ENCODE measurements at places on chromosomes 13 and 19.

- peaks cover 32% of the 10 kb centered on the region for H3K4me1 ChIP-seq
- H3K4me3 ChIP-seq = peak overlapping the region; percentile 82
- peak overlapping the region; percentile 91 for H3K27ac ChIP-seq
- DNase-seq = peak; percentile 95
These were observed 10.2 kb downstream of the STAP2 start for GRCh38 chr19:4328243-4328990.

GRCh38 chr19:17648097-17648660 is 40.0 kb downstream of the UNC13A start:
- H3K4me1 ChIP-seq = no peaks in the 10 kb centered on the region
- H3K27me3 ChIP-seq = peaks cover 2% of the 10 kb centered on the region
- H3K4me3 ChIP-seq = no peak overlapping the region
- H3K27ac ChIP-seq = no peak overlapping the region

DNA sequence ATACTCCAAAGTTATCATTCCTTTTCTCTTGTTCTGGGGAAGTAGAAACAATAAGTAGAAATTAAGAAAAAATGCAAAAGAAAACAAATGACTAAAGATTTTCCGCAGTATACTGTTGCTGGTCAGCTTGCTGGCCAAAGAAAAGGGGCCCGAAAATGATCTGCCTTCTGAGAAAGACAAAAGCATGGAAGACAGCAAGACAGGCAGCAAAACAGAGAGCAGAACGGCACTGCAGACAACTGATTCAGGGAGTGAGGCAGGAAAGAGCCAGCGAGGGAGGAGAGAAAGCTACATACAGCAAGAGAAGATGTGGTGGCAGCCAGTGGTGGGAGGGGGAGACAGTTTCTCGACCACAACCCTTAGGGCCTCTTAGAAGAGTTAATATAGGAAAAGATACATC is 5.3 kb upstream of the DOCK9 start:
- no peaks in the 10 kb centered on the region for H3K27me3 ChIP-seq
- H3K36me3 ChIP-seq = peaks cover 9% of the 10 kb centered on the region
- no peak for DNase-seq
- H3K4me1 ChIP-seq = peaks cover 40% of the 10 kb centered on the region

- H3K4me1 ChIP-seq = no peaks in the 10 kb centered on the region
- no peak overlapping the region for H3K27ac ChIP-seq
These were observed 117.6 kb upstream of the MAB21L1 start for GRCh38 chr13:35594096-35594495.

GRCh38 chr19:32816555-32817099 is 52.9 kb downstream of the SLC7A9 start:
- H3K36me3 ChIP-seq = no peaks in the 10 kb centered on the region
- H3K27ac ChIP-seq = no peak overlapping the region
- no peak overlapping the region for H3K4me3 ChIP-seq
- DNase-seq = no peak

- peaks cover 13% of the 10 kb centered on the region for H3K36me3 ChIP-seq
- no peak for DNase-seq
- H3K4me3 ChIP-seq = no peak overlapping the region
These were observed 62.9 kb downstream of the DCT start for GRCh38 chr13:94416454-94417080.

DNA sequence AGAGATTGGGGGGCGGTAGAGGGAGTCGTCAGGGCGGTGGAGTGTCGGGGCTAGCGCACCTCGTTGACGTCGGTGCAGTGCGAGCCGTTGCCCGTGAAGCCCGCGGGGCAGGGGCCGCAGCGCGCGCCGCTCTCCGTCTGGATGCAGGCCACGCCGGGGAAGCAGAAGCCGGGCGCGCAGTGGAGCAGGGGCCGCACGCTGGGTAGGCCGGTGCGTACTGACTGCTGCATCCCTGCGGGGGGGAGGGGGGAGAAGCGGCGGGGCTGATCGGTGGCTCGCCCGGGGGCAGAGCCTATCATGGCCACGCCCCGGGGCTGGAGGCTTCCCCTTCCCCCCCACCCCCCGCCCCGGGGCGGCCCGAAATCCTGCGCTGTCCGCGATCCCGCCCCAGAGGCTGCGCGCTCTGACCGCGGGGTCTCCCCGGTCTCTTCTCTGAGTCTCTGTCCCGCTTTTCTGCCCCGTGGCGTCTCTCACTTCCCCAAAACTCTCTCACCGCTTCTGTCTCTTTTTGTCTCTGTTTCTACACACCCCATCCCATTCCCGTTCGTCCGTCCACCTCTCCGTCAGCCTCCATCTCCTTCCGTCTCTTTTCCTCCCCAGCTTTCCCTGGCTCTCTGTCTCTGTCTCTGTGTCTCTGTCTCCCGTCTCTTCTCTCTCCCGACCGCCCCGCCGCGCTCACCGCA is 1.1 kb downstream of the COMP start:
- no peak overlapping the region for H3K27ac ChIP-seq
- peaks cover 5% of the 10 kb centered on the region for H3K36me3 ChIP-seq
- H3K27me3 ChIP-seq = peaks cover 82% of the 10 kb centered on the region
- peaks cover 27% of the 10 kb centered on the region for H3K4me1 ChIP-seq

All from activated CD8-positive, alpha-beta T cell treated with anti-CD3 and anti-CD28 coated beads, Interleukin-2, amount 10 ng/mL, durations not matched to agents 7 days and 5 days (primary cell).